ENCODE measurements at places on chromosomes 7 and 10.

DNA sequence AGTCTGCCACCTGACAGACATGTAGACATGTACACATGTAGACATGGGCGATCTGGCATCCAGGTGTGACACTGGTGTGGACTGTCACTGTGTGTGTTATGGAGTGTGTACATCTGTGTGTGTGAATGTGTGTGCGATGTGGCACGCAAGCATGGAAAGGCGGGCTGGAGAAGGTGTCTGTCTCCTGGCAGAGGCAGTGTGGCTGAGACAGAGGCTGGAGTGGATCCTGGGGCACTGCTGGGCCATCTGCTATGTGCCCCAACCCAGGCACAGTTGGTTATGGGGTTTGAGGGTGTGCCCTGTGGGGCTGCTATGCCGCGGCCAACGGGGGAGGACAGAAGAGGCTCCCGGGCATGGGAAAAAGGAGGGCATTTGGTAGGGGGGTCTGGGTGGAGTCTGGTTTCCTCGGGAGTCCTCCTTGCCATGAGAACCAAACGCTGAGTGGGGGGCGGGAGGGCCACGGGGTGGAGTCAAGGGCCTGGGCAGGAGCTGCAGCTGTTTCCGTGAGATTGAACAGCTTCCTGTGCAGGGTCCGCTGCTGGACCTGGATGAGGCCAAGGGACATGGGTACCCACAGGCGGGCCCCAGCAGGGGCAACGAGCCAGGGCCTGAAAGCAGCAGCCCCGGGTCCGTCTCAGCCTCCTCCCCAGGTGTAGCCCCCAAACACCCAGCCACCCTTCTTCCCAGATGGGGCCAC is 1.3 kb downstream of the ELN start:
- no peak for DNase-seq

- DNase-seq = no peak
These were observed 296.3 kb downstream of the GRID1 start for GRCh38 chr10:86070278-86070677.

- DNase-seq = no peak
These were observed 315.7 kb downstream of the EXOC4 start for GRCh38 chr7:133568544-133568943.

GRCh38 chr7:128456255-128456725 is 612 bp downstream of the HILPDA start:
- no peak for DNase-seq

All from stimulated activated CD4-positive, alpha-beta T cell treated with anti-CD3 and anti-CD28 coated beads, Interleukin-1b, Interleukin-23, amount 100 ng/mL, for 48 hours (primary cell).